Mesendoderm (in vitro differentiated cells): ENCODE measurements at places on chromosomes 4 and X.

DNA sequence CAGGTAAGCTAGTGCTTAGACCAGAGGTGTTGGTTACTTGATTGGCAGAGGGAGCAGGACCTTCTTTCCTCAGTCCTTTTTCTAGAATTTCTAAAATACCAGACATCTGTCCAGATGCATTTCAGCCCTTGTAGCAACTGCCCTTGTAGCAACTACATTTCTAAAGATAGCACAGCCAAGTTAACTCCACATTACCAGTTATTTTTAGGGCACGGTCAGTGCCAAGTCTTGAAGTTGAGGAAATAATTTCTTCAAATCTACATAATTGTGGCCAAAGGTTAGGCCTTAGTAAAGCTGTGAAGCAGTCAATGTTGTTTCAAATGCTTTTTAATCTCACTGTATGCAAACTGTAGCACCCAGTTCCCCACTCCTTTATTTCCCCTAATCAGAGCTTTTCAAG lies 62.9 kb downstream of the MID1IP1 start:
- no peak for DNase-seq

GRCh38 chr4:155604718-155605626 lies 61.7 kb upstream of the GUCY1A1 start:
- DNase-seq = no peak

- no peak for DNase-seq
Observed at GRCh38 chrX:149010013-149010852, 494.9 kb downstream of the IDS start.

GRCh38 chrX:56733459-56734046 lies 4.5 kb downstream of the NBDY start:
- DNase-seq = peak; percentile 34

- no peak for DNase-seq
Observed at GRCh38 chr4:24489870-24490269, 94.5 kb downstream of the DHX15 start.

DNA sequence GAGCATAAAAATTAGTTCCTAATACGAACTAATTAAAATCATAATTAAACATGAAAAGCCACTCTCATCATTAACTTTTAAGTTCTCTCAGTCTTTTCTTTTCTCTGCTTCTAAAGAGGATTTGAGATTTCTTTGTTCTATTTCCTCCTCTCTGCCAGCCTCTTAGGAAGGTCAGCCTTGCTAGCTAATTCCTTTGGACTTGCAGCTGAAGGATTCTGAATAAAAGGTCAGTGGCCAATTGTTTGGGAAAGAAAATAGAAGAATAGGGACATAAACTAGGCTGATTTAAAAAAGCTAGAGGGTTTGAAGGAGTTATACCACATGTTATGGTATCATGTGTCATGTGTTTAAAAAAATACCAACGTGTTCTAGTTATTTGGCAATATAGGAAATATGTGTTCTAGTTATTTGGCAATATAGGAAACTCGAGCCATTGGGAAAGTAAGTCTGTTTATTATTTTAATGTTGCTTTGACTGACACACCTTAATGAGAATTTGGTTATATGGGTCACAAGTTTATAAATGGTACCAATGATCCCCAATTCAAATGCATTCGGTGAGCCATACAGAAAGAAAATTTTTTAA lies 1668.7 kb upstream of the PCDH7 start:
- DNase-seq = no peak

- DNase-seq = no peak
Observed at GRCh38 chrX:134695999-134696398, 37.7 kb upstream of the PLAC1 start.

DNA sequence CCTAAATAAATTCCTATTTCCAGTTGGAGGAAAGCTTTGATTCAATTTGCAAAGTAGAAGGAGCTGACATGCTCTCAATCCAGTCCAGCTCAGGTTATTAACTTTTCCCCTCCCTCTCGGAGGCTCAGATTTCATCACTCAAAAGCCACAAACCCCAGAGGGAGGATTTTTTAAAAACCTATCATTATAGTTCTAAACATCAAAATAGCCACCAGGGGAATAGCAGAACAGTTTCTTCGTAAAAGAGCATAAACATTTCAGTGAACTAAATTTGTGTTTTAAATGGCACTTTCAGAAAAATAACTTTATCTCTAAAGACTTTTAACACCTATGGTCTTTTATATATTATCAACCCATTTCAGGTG lies 8.8 kb downstream of the GPRIN3 start:
- no peak for DNase-seq

- DNase-seq = no peak
Observed at GRCh38 chr4:20509315-20509714, 190.9 kb upstream of the PACRGL start.

DNA sequence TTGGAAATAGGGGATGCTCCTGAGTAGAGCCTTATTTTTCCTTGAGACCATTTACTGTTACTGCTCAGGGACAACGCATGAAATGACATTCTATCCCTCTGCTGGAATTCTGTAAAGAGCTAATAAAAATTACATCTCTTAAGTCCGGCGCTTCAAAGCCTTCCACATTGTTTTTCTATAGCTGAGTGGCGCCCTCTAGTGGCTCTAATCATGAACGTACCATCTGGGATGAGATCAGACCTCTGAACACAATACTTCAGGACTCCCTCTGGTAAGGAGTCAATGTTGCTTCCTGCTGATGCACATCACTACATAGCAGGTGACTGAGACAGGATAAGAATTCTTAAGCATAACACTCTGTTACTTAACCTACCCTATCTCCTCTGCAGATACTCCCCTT lies 6.0 kb downstream of the HMGN5 start:
- peak; percentile 64 for DNase-seq

- DNase-seq = no peak
Observed at GRCh38 chr4:113593400-113594230, 167.9 kb downstream of the CAMK2D start.

- no peak for DNase-seq
Observed at GRCh38 chrX:46837558-46838485, 979 bp downstream of the RP2 start.

- no peak for DNase-seq
Observed at GRCh38 chrX:40331353-40331752, 233.6 kb upstream of the BCOR start.

DNA sequence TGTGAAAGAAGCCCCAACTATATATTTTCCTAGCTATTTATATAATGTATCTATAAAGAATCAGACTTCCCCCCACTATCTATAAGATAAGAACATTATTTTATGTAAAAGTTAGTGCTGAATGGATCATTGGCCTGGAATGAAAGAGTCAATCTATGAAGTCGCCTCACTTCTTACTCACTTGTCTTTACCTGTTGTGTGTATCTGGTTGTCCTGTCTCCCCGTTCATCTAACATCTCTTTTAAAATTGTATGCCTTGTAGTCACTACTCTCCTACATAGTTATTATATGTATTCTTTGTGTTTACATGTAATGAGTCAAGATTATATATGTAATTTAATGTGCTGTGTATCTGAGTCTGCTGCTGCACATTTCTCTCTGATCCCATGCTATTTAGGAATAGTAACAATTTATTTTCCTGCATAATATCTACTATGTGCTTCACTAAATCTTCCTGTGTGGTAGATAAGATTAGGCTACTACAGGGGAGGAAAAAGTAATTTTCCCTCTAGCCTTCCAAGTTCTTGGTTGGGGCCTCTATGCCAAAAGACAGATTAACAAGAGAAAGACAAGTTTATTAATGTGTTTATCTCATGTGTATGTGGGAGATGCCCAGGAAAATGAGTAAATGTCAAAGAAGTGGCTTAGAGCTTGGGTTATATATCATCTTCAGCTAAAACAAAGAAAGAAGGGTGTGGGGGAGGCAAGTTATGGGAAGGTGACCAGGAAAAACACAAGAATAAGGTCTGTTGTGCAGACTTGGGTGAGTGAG lies 77.6 kb upstream of the FRMPD4 start:
- no peak for DNase-seq

GRCh38 chrX:18146009-18146408 lies 74.7 kb downstream of the BEND2 start:
- DNase-seq = no peak

DNA sequence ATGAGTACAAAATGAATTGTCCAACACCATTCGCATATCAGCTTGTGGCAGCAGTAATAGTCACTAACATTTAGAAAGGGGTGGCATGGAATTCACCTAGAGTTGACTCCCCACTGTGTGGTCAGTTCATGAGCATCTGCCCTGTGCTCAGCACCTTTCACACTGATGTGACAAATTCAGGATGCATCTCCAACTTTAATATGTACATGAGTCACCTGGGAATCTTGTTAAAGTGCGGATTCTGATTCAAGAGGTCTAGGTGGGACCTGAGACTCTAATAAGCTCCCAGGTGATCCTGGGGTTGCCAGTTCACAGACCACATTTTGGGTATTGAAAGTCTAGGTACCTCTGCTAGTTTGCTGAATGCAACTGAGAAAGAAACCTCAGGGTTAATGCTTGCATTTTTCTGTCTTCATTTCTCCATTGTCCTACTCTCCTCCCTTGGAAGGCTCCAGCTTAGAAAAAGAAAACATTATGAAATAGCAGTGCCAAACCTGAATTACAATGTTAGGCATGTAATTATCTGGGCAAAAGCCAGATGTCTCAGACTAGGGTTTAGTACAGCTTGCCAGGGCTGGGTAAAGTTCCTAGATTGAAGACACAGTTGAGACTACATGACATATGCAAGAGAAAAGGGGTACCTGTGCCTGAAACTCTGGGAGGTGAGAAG lies 32.7 kb downstream of the TMSB4X start:
- DNase-seq = no peak

DNA sequence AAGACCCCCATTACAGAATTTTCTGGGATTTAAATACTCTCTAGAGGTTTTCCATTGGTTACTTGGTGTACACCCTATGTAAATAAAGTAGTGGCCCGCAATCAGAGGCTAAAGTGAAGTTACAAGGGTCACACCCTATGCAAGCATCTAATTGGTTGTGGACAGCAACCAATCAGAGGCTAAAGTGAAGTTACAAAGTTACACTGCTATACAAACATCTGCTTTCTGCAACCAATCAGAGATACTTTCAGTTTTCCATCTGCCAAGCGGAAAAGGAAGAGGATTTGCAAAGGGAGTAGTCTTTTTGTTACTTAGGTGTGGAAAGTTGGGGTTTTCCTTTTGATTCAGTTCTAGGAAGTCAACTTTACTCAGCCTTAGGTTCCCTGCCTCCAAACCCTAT lies 2.0 kb upstream of the ATRX start:
- peak; percentile 3 for DNase-seq

- no peak for DNase-seq
Observed at GRCh38 chrX:75228854-75229253, 45.0 kb upstream of the UPRT start.

- no peak for DNase-seq
Observed at GRCh38 chr4:156594624-156595023, 377.0 kb downstream of the PDGFC start.

GRCh38 chr4:106767991-106768390 lies 268.1 kb downstream of the DKK2 start:
- no peak for DNase-seq

- DNase-seq = no peak
Observed at GRCh38 chr4:159776961-159777360, 674.1 kb downstream of the RAPGEF2 start.

GRCh38 chr4:95508421-95508820 lies 40.4 kb downstream of the UNC5C start:
- DNase-seq = no peak

- no peak for DNase-seq
Observed at GRCh38 chr4:7430965-7431695, 3.6 kb downstream of the PSAPL1 start.

DNA sequence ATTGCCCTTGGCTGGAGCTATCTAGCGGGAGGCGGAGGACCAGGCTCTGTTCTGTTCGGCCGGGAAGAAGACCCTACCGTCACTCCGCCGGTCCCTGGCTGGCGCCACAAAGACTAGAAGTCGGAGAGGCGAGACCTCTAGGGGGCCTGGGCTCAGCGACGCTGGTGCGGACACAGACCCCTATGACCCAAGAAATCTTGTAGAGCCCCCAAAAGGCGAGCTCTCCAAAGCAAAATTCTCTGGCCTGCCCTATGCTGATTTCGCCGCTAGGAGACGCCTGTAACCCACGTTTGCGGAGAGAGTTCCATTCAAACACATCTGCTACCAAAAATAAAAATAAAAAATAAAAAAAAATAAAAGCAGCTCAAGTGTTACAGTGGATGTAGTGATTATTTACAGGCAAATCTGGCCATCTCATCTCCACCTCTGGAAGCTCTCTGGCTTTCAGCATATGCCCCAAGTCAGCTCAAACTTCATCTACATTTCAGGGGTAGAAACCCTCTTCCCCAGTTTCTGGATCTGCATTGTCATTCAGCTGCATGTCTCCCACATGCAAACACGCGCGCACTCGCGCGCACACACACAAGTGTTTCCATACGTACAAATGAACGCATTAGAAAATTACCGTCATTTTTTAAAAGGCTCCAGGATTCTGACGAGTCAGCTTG lies 2.4 kb upstream of the PCDH10 start:
- DNase-seq = peak; percentile 93

DNA sequence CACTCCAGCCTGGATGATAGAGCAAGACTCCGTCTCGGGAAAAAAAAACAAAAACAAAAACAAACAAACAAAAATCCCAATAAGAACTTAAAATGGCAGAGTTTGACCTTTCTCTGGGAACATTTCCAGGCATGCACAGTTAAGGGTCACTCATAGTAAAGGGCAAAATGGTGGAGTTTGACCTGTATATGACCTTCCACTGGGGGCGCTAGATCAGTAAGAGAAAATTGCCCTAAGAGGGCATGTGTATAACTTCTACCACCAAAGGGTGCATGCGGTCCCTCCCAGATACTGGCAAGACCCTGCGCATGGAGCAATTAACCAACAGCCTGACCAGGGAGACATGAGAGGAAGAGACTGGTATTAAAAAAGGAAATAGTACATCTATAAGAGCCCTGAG lies 177.2 kb downstream of the MOSPD2 start:
- DNase-seq = no peak
